Renal cortical epithelial cell (primary cell): ENCODE measurements at places on chromosomes 7 and 10. TPM values are rescaled to one million over a fixed set of nuclear protein-coding genes. Genes with fewer than 3 reads are reported as not detected.

Gene TNS3
- total RNA-seq, result 30.4 and 210 TPM in 2 replicates

Gene SORCS1
- under 0.01 TPM in 1 of 2 replicates, not detected in the other for total RNA-seq

Gene CPN1
- not detected in 2 replicates for total RNA-seq

Gene C10orf71
- not detected in 2 replicates for total RNA-seq

Gene MRLN
- total RNA-seq, result not detected in 2 replicates

Gene ASB10
- not detected in 2 replicates for total RNA-seq

Gene SLC13A4
- not detected in 2 replicates for total RNA-seq

Gene CHCHD2
- 215 and 649 TPM in 2 replicates for total RNA-seq

Gene CTNNA3
- under 0.01 TPM in 1 of 2 replicates, not detected in the other for total RNA-seq

Gene SPDYE16
- 0.25 TPM in 1 of 2 replicates, not detected in the other for total RNA-seq

Gene DYDC1
- not detected in 2 replicates for total RNA-seq

Gene PFKFB3
- 35.8 and 493 TPM in 2 replicates for total RNA-seq
